ENCODE measurements at places on chromosomes 1 and 21. TPM values are rescaled to one million over a fixed set of nuclear protein-coding genes. Genes with fewer than 3 reads are reported as not detected.

The SH2D1B gene
- not detected for total RNA-seq

The MEGF6 gene
- 15.6 TPM for total RNA-seq

DNA sequence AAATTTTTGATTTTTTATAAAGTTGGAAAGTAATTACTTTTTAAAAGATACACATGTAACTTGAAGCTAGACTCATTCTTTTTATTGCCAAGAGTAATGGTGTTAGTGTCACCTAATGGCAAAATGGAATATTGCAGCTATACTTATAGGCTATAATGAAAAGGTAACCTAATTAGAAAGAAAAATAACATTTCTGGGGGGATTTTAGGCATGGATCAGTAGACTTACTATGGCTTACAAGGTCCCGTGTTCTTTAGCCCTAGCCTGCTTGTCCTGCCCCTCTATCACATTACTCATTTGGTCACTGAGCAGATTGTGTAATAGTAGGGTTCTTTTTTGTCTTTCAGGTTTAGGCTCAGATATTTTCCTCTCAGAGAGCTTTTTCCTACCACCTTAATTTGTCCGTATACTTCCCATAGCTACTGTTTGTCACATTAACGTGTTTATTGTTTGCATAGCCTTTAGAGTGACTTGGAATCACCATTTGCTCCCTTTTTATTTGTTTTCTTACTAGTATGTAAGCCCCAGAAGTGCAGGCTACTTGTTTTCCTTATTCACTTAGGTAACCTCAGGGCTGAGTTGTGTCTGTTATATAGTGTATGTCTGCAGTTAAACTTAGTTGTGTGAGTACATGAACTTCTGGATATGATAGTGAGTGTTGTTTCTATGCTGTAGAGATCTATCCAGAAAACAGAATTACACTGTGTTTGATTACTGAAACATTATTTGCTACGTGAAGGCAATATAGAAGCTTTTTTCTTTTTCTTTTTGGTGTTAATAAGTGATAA lies 58.7 kb downstream of the RABGAP1L start:
- DNase-seq, result peak; percentile 27

- no peak for DNase-seq
These were observed 127.9 kb upstream of the DUSP10 start for GRCh38 chr1:221869779-221870178.

DNA sequence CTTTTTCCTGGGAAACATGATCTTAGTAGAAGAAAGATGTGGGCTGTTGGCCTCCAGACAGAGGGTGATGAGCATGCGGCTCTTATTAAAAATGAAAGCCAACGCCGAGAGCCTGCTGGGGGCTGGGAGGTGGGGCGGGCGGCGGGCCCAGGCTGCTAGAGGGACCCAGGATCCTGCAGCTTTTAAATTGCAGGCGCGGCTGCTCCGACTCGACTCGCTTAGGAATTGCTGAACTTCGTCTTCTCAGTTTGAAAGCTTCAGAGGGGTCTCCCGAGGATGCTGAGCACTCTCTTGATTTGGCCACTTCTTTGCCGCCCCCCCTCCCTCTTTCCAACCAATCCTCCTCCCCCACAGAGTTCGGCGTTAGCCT lies 1.2 kb downstream of the AGPAT3 start:
- no peak for DNase-seq

DNA sequence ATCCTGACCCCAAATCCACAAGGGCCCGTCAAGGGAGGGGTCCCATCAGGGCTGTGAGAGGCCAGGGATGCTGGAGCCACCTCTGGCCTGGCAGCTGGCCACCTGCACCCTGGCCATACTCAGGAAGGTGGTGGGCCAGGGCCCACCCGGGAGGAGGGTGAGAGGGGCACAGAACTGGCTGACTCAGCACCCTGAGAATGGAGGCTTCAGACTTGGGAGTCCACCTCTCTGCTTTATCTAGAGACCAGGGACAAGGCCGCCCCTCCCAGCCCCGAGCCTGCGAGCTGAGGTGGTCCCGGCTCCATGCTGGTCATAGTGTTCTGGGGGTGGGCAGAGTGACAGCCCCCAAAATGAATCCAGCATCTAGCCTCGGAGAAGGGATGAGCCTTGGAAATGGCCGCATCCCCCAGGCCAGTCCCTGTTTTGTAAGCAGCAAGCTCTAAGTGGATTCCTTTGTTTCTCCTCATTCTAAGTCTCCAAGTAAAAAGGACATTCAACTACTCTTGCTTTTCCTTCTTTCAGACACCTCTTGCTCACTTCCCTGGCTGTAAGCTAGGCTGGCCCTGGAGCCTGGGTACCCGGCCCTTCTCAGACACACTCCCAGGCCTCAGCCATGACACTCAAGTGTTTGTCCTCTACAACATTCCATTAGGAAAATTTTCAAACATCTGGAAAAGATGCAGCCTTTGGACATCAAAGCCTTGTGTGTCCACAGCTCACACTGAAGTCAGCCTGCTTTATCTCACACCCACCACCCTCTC lies 12.3 kb downstream of the WNT3A start:
- DNase-seq, result no peak

The CCDC190 gene
- total RNA-seq, result not detected

DNA sequence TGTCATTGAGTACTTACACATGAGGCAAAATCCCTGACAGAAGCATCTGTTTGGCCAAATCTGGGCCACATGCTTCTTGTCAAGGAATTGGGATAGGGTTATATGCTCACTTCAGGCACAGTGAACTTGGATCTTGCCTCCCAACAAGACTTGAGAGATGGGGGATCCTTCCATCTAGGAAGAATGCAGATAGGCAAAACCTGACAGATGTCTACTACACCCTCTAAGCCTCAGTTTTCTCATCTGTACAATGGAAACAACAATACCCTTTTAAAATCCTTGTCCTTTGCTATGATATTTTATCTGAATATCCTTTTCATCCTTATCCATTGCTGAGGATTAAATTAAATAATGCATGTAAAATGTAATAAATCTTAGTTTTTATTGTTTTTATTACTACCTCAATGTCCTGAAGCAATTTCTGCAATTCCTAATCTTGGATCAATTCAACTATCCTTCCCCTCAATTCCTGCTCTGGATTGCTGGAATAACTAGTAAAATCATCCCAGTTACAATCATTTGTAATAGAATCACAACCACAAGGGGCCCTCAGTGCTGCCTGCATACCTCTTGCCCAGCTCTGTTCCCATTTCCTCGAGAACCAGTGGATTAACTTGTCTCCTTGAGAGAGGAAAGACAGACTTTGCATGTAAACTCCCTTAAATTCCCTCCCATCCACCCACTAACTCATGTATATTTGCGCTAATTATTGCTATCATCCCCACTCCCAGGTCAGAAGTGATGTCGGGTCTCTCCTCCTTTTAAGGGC lies 8.1 kb upstream of the XPR1 start:
- DNase-seq, result peak; percentile 10

The VWA1 gene
- total RNA-seq, result 37.5 TPM

- DNase-seq, result peak; percentile 48
These were observed 19.7 kb downstream of the YARS1 start for GRCh38 chr1:32797456-32797855.

The OLFML3 gene
- not detected for total RNA-seq

GRCh38 chr1:183110326-183110880 lies 75.7 kb upstream of the LAMC2 start:
- no peak for DNase-seq

The DPT gene
- not detected for total RNA-seq

GRCh38 chr1:160018900-160019299 lies 12.9 kb downstream of the PIGM start:
- DNase-seq, result no peak

The CD5L gene
- total RNA-seq, result not detected

DNA sequence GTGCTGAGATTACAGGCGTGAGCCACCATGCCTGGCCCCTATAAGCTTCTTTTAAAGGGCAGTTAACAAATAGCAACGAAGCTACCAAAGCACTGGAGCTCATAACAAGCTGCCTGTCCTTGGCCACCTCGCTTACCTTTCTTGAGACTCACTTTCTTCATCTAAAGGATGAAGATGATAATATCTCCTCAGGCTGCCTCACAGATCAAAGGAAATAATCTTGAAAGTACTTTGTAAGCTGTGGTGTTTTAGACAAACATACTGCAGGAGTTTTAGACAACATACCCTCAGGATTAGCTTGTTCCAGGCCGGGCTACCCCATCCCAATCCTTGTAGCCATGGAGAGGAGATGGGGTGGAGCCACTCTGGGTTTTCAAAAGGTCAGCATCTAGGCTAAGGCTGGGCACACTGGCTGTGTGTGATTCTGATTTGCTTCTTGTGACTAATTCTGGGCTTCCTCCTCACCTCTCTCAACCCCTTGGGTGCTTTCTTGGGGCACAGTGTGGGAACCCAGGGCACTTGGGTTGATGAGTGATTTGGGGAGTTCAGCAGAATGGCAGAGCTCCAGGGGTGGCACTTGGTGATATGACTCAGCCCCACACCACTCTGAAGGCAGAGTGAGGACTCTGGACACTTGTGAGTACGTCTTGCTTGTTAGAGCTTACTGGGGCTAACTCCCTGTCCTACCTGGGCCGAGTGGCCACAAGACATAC lies 5.2 kb downstream of the GPR25 start:
- no peak for DNase-seq

The CR1L gene
- not detected for total RNA-seq

The PGBD5 gene
- 7.5 TPM for total RNA-seq

The MPZ gene
- not detected for total RNA-seq

GRCh38 chr1:10610901-10611600 lies 136.3 kb downstream of the PEX14 start:
- no peak for DNase-seq

The TIAM1 gene
- total RNA-seq, result 0.67 TPM

The EVA1B gene
- 49.1 TPM for total RNA-seq

DNA sequence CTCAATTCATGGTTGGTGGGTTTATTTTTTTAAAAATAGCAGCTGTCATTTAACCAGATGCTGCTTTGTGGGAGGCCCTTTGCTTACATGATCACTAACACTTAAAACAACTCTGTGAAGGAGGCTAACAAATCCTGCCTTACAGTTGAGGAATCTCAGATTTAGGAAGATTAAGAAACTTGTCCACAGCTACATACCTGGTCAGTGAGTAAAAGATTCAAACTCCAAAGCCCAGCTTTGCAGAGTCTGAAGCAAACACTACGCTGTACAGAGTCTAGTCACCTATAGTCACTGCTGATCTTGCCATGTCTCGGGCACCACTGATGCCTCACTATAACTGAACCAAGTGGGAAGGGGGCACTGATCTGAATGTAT lies 535.4 kb downstream of the SMYD3 start:
- DNase-seq, result no peak
